Breast epithelium (tissue), 4 donors: ENCODE measurements at places on chromosomes 4 and X.

GRCh38 chr4:92992758-92993157, 689.0 kb downstream of the GRID2 start:
- H3K36me3 ChIP-seq: no peaks in the 10 kb centered on the region
- H3K27ac ChIP-seq: no peak overlapping the region
- H3K4me1 ChIP-seq: no peaks in the 10 kb centered on the region
- H3K4me3 ChIP-seq: no peak overlapping the region
- no peak for DNase-seq
- H3K27me3 ChIP-seq: no peaks in the 10 kb centered on the region

DNA sequence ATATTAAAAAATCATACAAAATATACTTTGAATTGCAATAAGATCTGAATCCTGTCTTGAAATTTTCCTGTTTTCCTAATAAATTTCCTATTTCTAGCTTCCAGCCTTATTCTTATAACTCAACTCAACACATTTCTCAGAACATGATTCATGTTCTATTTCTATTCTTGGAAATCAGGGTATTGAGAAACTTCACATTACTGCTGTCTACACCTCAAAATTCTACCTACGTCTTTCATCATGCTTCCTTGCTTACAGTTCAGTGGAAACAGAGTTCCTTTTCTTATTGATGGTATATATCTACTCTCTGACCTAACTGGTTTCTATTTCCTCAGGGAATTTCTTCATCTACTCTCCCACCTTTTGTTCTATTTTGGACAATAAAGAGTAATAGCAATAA, 2139.0 kb downstream of the ARAP2 start:
- no peak for DNase-seq
- H3K27me3 ChIP-seq: no peaks in the 10 kb centered on the region
- H3K36me3 ChIP-seq: no peaks in the 10 kb centered on the region
- H3K4me1 ChIP-seq: no peaks in the 10 kb centered on the region
- no peak overlapping the region for H3K27ac ChIP-seq

- H3K36me3 ChIP-seq: no peaks in the 10 kb centered on the region
- no peaks in the 10 kb centered on the region for H3K27me3 ChIP-seq
- no peak for DNase-seq
- H3K4me1 ChIP-seq: peaks cover 7% of the 10 kb centered on the region
Measured at GRCh38 chr4:8353158-8353669, 83.7 kb downstream of the HTRA3 start.

GRCh38 chr4:92483341-92483740, 179.6 kb downstream of the GRID2 start:
- DNase-seq: no peak
- no peaks in the 10 kb centered on the region for H3K36me3 ChIP-seq
- no peak overlapping the region for H3K27ac ChIP-seq

DNA sequence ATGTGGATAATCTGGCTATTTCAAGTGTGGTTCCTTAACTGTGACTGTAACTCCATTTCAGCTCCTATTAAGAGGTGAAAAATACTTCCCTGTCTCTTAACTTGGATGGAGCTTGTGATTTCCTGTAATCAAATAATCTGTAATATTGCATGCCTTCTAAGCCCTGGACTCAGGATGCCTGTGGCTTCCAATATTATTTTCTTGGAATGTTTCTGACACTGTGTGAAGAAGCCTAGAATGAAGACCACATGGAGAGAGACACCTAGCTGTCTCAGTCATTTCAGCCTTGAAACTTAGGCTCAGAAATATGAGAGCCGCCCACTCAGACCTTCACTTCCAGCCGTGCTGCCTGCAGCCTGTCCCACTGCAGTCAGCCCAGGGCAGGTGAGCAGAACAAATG, 544.3 kb downstream of the TRIML1 start:
- no peak overlapping the region for H3K27ac ChIP-seq
- no peak overlapping the region for H3K4me3 ChIP-seq
- no peaks in the 10 kb centered on the region for H3K4me1 ChIP-seq
- no peak for DNase-seq
- no peaks in the 10 kb centered on the region for H3K36me3 ChIP-seq

DNA sequence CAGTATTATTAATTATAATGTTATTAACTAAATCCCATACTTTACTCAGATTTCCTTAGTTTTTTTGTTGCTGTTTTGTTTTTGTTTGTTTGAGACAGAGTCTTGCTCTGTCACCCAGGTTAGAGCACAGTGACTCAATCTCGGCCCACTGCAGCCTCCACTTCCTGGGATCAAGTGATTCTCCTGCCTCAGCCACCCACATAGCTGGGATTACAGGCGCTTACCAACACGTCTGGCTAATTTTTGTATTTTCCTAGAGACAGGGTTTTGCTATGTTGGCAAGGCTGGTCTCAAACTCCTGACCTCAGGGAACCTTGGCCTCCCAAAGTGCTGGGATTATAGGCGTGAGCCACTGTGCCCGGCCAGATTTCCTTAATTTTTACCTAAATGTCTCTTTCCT, 72.2 kb downstream of the ANAPC4 start:
- no peak overlapping the region for H3K27ac ChIP-seq
- H3K4me3 ChIP-seq: no peak overlapping the region
- DNase-seq: no peak
- no peaks in the 10 kb centered on the region for H3K27me3 ChIP-seq
- no peaks in the 10 kb centered on the region for H3K36me3 ChIP-seq

- H3K4me1 ChIP-seq: no peaks in the 10 kb centered on the region
- no peak overlapping the region for H3K27ac ChIP-seq
- no peak overlapping the region for H3K4me3 ChIP-seq
Measured at GRCh38 chr4:20512033-20512792, 188.0 kb upstream of the PACRGL start.

DNA sequence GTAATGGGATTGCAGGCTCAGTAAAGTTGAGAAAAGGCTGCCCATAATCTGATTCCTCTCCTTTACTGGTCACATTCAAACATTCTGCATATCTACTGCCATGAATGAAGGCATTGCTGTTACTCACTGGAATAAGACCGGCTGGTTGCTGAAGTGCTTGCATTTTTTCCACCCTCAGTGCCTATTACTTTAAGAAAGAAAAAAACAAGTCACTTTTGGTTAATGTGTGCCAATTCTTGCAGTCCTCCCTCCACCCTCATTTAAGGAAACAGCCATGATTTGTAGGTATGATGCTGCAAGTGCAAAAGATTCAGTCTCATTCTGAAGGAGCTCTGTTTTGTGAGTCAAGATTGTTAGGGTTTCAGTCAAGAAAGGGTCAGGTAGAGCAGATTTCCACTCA, 94.9 kb downstream of the EMCN start:
- H3K4me1 ChIP-seq: no peaks in the 10 kb centered on the region
- H3K36me3 ChIP-seq: no peaks in the 10 kb centered on the region
- no peak for DNase-seq
- H3K27me3 ChIP-seq: no peaks in the 10 kb centered on the region
- no peak overlapping the region for H3K4me3 ChIP-seq

GRCh38 chrX:149910178-149910695, 19.1 kb upstream of the HSFX4 start:
- H3K4me3 ChIP-seq: no peak overlapping the region
- H3K4me1 ChIP-seq: no peaks in the 10 kb centered on the region
- H3K27ac ChIP-seq: no peak overlapping the region
- no peaks in the 10 kb centered on the region for H3K27me3 ChIP-seq
